ENCODE measurements at places on chromosomes 6 and 20. TPM values are rescaled to one million over a fixed set of nuclear protein-coding genes. Genes with fewer than 3 reads are reported as not detected.
A peak's percentile ranks its signal among the peaks of the same experiment; 100 is the strongest.

DNA sequence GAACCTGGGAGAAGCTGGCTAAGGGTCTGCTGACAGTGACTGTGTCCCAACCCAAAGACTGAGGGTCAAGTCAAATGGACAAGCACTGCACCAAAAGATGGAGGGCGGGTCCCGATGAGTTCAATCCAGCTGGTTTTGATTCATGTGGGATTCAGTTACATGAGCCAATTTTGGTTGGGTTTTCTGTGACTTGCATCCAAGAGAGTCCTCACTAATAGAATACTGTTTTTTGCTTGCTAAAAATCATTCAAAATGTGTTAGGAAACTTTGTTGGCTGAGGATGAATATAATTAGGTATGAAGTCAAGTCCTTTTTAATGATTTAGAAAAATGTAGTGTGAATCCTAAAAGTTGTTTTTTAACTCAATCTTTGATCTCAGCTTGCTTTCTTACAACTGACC lies 323.8 kb upstream of the NOX3 start:
- no peaks in the 10 kb centered on the region for H3K36me3 ChIP-seq
- no peaks in the 10 kb centered on the region for H3K4me1 ChIP-seq
- no peak overlapping the region for H3K4me3 ChIP-seq
- no peaks in the 10 kb centered on the region for H3K27me3 ChIP-seq

- no peak overlapping the region for H3K4me3 ChIP-seq
- H3K27ac ChIP-seq: no peak overlapping the region
- no peak for DNase-seq
- no peaks in the 10 kb centered on the region for H3K27me3 ChIP-seq
- peaks cover 12% of the 10 kb centered on the region for H3K4me1 ChIP-seq
Observed at GRCh38 chr20:49214571-49214970, 4.6 kb upstream of the DDX27 start.

GRCh38 chr6:137297887-137298286 lies 78.7 kb upstream of the IFNGR1 start:
- peaks cover 9% of the 10 kb centered on the region for H3K27me3 ChIP-seq
- H3K4me3 ChIP-seq: no peak overlapping the region
- H3K36me3 ChIP-seq: no peaks in the 10 kb centered on the region

DNA sequence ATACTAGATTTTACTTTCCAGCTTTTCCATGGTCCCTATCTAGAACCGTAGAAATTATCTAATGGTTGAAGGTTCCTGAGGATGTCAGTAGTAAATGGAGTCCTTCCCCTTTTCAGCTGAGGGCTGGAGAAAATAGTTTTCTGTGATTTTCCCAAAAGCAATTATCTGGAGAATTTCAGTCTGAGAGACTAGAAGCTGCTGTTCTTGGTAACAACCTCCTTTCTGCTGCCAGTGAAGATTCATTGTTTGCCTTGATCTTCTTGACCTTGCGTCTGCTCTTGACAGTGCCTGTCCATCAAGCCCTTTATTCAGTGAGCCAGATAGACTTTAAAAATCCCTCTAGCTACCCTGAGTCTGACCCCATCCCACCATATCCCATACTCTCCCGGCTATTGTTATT lies 73.1 kb downstream of the PHACTR2 start:
- no peak overlapping the region for H3K4me3 ChIP-seq
- DNase-seq: no peak
- peaks cover 1% of the 10 kb centered on the region for H3K36me3 ChIP-seq
- H3K27ac ChIP-seq: no peak overlapping the region
- H3K4me1 ChIP-seq: no peaks in the 10 kb centered on the region
- H3K27me3 ChIP-seq: no peaks in the 10 kb centered on the region

DNA sequence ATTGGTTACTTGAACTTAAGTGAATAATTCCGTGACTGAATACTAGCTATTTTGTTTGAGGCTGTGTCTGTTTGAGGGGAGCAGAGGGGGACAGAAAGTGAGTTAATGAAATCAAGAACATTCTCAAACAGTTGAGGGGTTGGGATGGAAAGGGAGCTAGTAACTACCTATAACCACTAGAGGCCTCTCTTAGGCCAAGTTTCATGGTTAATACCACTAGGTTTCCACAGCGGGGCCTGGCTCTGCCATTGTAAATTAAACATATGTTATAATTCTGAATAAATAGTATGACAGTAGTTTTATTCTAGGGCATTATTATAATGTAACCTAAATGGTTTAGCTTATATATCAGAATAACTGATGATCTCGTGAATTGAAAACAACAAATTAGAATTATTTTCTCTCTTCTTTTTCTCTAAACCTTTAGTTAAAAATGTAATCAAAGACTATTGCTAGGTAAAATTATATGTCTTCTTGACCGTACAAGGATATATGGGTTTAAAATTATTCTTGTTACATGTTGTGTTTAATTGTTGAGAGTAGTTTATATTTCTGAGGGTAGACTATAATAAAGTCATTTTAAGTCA lies 108.1 kb downstream of the BCKDHB start:
- peaks cover 1% of the 10 kb centered on the region for H3K36me3 ChIP-seq
- H3K4me3 ChIP-seq: no peak overlapping the region
- no peak overlapping the region for H3K27ac ChIP-seq
- DNase-seq: no peak

DNA sequence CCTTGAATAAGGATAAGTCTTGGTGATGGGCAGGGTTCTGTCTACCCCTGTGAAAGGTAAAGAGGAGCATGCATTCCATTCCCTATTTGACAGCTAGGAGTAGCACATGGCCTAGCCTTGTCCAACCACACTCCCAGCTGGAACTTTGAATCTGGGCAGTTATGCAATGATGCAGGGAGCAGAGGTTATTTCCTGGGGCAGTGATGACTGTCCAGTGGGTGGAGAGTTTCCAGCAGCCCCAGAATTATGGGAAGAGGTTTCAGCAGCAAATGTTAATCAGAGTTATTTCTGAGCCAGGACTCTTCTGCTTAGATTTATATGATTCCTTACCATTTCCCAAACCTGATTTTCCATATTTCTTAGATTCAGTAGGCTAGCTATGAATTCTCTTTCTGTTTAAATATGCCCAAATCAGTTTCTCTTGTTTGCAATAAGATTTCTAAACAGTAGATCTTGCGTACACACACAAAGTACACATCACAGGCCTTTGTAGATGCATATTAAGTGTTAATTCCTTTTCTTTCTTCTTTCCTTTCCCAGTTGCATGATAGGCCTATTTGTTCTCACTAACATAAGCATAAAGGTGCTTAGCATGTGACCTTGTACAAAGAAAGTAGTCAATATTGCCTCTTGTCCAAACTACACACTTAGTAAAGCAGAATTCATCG lies 17.3 kb upstream of the TXLNB start:
- no peak for DNase-seq
- H3K36me3 ChIP-seq: no peaks in the 10 kb centered on the region
- H3K27me3 ChIP-seq: no peaks in the 10 kb centered on the region

DNA sequence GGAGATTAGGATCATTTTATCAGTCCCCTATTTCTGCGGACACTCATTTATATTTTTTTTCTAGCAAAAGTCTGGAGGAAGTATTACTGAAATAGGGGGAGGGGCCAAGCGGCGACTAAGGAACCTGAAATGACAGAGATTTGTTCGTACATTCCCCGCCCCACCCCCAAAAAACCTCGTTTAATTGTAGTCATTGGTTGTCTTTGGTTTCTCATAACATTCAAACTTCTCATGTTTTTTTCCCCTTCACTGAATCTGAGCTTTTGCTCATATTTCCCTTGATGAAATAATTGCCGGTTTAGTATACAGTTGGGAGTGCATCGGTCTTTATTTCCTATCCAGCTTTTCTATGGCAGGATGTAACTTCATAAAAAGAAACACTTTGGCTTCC lies 768 bp upstream of the FYN start:
- H3K27ac ChIP-seq: peak overlapping the region; percentile 85
- peak overlapping the region; percentile 96 for H3K4me3 ChIP-seq
- H3K36me3 ChIP-seq: peaks cover 5% of the 10 kb centered on the region
- peak; percentile 69 for DNase-seq
- peaks cover 32% of the 10 kb centered on the region for H3K4me1 ChIP-seq

- H3K4me3 ChIP-seq: no peak overlapping the region
- no peak for DNase-seq
- no peaks in the 10 kb centered on the region for H3K27me3 ChIP-seq
- no peak overlapping the region for H3K27ac ChIP-seq
- no peaks in the 10 kb centered on the region for H3K36me3 ChIP-seq
Observed at GRCh38 chr6:143743301-143744166, 65.8 kb downstream of the PHACTR2 start.

GRCh38 chr6:17519120-17519519 lies 81.0 kb upstream of the FAM8A1 start:
- no peak overlapping the region for H3K27ac ChIP-seq
- no peak overlapping the region for H3K4me3 ChIP-seq
- no peaks in the 10 kb centered on the region for H3K36me3 ChIP-seq

DNA sequence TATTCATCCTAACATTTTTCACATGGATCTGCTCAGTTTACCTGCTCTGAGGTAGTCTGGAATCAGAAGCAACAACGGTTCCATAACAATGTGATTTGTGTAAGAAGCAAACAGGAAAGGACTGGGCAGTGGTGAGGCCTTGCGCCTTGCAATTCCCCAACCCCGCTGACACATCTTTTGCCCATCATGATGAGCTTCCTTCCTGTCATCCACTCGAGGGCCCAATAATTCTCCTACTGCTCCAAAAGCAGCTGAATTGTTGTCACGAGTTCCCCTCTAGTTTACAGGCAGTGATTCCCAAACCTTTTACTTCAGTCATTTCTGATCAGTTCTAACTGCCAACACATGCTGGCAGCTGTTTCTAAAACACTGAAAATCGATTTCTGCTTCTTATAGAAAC lies 22.9 kb downstream of the STX7 start:
- H3K4me1 ChIP-seq: peaks cover 18% of the 10 kb centered on the region

DNA sequence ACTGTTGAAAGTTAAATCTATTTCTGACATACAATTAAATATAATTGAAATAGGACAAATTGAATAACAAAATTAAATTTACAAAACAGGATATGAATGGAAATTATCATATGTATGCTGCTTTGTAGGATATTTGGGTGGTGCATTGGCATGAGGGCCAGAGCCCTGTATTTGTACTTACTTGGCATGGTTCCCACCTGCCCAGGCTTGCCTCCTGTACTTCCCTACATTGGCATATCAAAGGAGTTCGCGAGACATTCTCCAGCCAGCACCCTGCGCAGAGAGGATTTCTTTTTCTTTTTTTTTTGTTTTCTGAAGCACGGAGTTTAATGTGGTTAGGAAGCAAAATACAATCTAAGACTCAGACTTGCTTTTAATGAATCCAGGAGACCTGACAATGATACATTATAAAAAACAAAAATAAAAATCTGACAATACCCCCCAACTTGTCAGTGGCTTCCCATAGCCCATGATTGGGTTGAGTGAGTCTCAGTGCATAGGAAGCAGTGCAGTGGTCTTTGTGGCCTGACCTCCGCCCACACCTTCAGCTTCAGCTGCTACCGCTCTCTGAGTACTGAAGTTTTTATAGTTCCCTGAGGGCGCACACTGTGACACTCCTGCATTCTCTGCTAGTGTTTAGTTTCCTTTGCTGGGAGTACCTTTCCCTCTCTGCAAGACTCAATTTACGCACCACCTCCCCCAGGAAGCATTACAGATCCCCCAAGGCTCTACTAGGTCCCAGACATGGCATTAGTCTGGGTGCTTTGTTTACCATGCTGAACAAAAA lies 440.8 kb downstream of the UTRN start:
- peak overlapping the region; percentile 72 for H3K27ac ChIP-seq
- peaks cover 48% of the 10 kb centered on the region for H3K4me1 ChIP-seq
- peak overlapping the region; percentile 14 for H3K4me3 ChIP-seq
- H3K27me3 ChIP-seq: no peaks in the 10 kb centered on the region
- H3K36me3 ChIP-seq: peaks cover 32% of the 10 kb centered on the region

DNA sequence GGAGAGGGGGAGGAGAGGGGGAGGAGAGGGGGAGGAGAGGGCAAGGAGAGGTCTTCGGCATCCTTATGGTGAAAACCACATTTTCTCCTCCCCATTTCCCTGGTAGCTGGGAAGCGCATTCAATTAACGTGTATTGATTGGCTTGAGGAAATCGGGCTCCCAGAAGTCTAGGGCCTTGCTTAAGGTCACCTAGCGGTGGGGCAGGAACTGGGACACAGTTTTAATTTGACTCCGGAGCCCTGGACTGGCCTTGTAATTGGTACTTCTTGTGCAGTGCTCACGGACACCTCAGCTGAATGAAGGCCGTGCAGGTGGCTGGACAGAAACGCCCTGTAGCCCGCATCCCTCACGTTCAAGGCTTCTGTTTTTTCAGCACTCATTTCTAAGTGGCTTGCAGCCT lies 42.8 kb downstream of the CTCFL start:
- H3K36me3 ChIP-seq: no peaks in the 10 kb centered on the region
- no peak overlapping the region for H3K4me3 ChIP-seq
- H3K4me1 ChIP-seq: peaks cover 6% of the 10 kb centered on the region

- H3K4me3 ChIP-seq: no peak overlapping the region
- no peak overlapping the region for H3K27ac ChIP-seq
- H3K4me1 ChIP-seq: no peaks in the 10 kb centered on the region
- H3K36me3 ChIP-seq: no peaks in the 10 kb centered on the region
Observed at GRCh38 chr6:21555197-21555596, 38.4 kb upstream of the SOX4 start.

DNA sequence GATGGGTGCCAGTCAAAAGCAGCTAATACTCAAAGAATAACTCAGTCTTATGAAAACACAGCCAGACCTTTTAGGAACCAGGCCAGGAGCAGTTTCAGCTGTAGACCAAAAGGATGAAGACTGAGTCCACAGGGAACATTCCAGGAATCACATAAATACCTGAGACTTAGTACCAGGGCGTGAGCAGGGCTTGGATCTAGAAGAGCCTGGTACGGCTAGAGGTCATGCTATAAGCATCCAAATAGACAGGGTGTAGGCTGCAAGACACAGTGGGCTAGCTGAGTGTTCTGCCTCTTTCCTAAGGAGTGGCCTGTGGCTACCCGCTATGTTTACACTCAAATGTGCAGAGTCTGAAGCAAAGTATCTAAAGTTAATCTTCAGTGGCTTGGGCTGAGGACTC lies 29.5 kb upstream of the LRRC1 start:
- H3K27me3 ChIP-seq: peaks cover 12% of the 10 kb centered on the region
- no peak overlapping the region for H3K27ac ChIP-seq
- DNase-seq: no peak
- H3K36me3 ChIP-seq: no peaks in the 10 kb centered on the region
- H3K4me1 ChIP-seq: no peaks in the 10 kb centered on the region

- peaks cover 2% of the 10 kb centered on the region for H3K4me1 ChIP-seq
- H3K27me3 ChIP-seq: peaks cover 25% of the 10 kb centered on the region
- no peak overlapping the region for H3K4me3 ChIP-seq
- peak; percentile 53 for DNase-seq
Observed at GRCh38 chr6:129936329-129937165, 75.4 kb upstream of the TMEM244 start.

- no peaks in the 10 kb centered on the region for H3K36me3 ChIP-seq
- H3K27ac ChIP-seq: no peak overlapping the region
- DNase-seq: no peak
- H3K27me3 ChIP-seq: peaks cover 3% of the 10 kb centered on the region
- H3K4me1 ChIP-seq: no peaks in the 10 kb centered on the region
Observed at GRCh38 chr20:1827974-1828785, 67.0 kb upstream of the SIRPA start.

Gene LPA
- not detected for total RNA-seq

Gene C6orf15
- total RNA-seq: not detected

Gene PLG
- total RNA-seq: 0.80 TPM

Gene CFB
- not detected for total RNA-seq

Gene KIF6
- total RNA-seq: not detected

Gene GTSF1L
- total RNA-seq: 0.28 TPM

Gene ROS1
- total RNA-seq: not detected

Gene PDYN
- not detected for total RNA-seq

Gene RWDD2A
- 1.3 TPM for total RNA-seq

Gene SPINT3
- not detected for total RNA-seq

Gene COX7A2
- 377 TPM for total RNA-seq

Gene OPN5
- total RNA-seq: not detected

Gene PPP1R14C
- 0.09 TPM for total RNA-seq

Gene SPDEF
- total RNA-seq: 0.12 TPM

Gene CPXM1
- total RNA-seq: 0.35 TPM

Gene LHFPL5
- total RNA-seq: not detected

Gene ARMH2
- 0.28 TPM for total RNA-seq
